ENCODE measurements at places on chromosomes 6 and 20.

GRCh38 chr6:132330759-132331158, 70.5 kb downstream of the MOXD1 start:
- DNase-seq, result no peak

GRCh38 chr6:75556240-75556639, 45.4 kb upstream of the SENP6 start:
- DNase-seq, result no peak

DNA sequence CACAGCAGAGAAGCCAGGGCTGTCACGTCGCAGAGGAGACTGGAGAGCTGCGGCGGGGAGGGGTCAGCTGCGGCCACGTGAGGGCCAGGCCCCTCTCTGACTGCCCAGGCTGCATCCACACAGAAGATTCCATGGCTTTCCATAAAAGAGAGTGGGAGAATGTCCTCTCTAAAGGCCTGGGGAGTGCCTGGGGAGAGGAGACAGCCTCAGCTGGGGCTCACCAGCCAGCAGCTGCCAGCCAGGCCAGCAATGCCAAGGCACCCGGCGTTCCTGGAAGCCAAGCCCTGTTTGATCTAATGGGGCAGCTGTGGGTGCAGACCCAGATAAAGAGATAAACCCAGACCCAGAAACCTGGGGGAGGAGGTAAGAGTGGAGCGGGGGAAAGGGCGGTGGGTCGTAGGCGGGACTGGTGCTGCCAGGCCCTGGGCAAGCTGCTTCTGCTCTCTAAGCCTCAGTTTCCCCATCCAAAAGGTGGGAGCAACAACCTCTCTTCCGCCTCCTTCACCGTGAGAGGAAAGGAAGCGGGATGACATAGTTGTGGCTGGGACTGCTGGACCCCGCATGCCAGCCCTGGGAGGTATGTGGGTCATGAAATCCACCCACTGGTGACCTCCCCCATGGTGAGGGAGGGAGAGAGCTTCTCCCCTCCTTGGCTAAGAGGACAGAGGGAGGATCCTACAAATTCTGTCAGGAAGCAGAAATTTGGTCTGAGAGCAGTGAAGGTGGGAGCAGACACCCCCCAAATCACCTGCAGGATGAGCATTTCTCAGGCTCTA, 3.1 kb upstream of the OSBPL2 start:
- DNase-seq, result no peak

GRCh38 chr20:25318471-25319240, 70.8 kb downstream of the PYGB start:
- DNase-seq, result no peak

DNA sequence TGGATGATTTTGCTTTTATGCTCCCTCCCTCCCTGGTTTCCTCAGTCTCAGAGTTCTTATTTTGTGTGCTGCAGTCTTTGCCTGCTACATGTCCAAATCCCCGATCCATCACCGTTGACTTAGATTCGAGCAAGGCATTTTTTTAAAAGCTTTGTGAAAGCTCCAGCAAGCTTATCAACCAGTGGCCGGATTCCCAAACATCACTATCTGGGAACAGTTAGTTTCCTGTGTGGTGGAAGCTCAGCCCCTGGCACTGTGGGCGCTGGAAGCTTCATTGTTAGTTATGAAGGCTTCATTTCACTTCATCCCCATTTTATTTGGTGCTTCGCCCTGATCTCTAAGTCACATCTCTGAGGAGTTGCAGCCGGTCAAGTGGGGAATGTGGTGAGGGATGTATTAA, 44.7 kb downstream of the DEK start:
- DNase-seq, result no peak

DNA sequence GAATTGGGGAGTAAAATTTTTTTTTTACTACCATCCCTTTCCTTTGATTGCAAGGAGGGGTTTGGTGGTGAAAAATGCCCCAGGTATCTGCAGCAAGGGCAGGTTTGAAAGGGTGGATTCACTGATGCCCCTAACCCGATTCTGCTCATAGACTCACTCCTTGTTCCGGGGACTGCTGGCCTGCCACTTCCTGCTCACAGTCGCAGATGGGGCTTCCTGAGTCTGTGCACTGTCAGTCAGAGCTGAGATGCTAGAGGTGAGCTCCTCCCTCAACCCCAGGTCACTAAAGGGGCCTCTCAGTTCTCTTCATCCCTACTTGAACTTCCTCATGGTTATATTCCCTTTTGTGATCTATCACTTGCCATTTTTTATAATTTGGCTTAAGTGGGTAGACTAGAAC, 357.9 kb downstream of the FARS2 start:
- DNase-seq, result no peak

DNA sequence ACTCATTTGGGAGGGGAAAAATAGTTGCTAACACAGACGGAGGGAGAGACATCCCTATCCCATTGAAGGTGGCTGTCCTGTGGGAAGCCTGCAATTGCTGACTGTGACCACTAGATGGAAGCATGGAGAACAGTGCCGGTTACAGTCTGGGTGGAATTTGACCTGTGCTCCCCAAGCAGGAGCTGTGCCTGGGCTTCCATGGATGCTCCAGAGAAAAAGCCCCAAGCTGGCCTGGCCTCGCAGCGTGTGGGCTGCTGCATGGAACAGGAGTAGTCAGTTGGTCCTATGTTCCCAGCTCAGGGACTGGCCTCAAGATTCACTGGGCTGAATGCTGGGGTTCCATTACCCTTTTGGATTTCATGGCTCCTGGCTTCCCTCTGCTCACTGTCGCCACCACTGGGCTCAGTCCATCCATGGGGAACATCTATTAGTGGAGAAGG, 116.3 kb upstream of the CHD6 start:
- DNase-seq, result peak; percentile 45

GRCh38 chr6:117440706-117441525, 15.2 kb upstream of the ROS1 start:
- DNase-seq, result peak; percentile 99

DNA sequence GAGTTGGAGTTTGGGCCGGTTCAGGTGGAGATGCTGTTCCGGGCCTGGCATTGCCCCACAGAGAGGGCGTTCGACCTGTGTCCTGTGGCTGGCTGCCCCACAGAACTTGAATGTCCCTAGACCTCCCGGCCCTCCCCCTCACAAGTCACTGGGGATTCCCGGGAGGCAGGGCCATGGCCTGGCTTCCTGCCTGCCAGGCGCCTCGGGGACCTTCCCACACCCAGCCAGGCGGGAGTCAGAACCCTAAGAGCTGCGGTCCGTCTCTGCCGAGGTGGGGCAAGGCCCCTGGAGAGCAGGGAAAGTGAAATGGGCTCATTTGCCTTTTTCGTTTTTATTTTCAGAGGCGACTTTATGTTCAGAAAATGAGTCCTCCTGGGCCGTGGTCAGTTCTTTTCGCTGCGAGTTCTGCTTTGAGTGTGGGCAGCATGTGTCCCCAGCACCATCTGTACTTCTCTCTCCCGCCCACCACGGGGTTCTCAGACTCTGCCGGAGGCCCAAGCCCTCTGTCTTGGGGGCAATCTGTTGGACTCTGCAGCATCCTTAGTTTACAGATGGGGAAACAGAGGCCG, 8.5 kb downstream of the RBM38 start:
- peak; percentile 41 for DNase-seq

DNA sequence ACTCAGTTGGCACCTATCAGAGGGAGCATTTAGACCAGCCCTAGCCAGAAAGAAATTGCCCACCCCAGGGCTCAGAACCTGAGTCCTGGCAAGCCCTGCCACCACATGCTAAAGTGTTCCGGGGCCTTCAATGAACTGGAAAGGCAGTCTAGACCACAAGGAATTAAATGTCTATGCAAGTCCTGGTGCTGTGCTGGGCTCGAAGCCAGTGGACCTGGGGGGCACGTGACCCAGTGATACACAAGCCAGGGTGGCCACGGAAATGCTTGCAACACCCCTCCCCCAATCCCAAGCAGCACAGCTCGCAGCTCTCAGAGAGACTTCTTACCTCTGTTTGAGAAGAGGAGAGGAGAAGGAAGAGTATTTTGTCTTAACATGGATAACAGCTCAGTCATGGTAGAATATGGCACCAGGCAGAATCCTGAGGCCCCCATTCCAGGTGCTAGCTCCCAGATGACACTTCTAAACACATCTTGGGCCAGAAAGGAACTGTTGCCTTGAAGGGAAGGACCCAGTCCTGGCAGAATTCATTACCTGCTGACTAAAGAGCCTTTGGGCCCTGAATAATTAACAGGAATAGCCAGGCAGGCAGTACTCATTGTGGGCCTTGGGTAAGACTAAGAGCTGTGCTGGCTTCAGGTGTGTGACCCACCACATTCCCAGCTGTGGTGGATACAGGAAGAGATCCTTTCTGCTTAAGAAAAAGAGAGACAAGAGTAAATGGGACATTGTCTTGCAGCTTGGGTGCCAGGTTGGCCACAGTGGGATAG, 111.3 kb downstream of the BTBD9 start:
- DNase-seq, result no peak

DNA sequence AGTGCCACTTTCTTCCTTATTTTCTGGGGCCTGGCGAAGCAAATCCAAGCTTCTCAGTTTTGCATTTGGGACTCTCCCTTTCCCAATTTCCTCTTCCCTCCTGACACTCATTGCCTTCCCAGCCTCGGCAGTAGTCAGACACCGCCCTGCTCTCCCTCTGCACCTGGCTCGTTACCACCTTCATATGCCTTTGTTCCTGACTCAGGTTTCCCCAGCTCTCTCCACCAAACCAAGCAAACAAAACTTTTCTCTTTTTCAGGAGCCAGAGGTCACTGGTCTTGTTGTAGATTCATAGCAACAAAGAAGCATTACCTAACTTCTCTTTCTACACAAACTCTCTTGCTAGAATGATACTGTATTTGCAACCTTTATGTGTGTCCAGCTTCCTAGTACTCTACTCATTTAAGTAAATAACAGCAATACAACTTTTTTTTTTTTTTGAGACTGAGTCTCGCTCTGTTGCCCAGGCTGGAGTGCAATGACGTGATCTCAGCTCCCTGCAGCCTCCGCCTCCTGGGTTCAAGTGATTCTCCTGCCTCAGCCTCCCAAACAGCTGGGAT, 9.0 kb upstream of the ZC3H12D start:
- DNase-seq, result no peak

DNA sequence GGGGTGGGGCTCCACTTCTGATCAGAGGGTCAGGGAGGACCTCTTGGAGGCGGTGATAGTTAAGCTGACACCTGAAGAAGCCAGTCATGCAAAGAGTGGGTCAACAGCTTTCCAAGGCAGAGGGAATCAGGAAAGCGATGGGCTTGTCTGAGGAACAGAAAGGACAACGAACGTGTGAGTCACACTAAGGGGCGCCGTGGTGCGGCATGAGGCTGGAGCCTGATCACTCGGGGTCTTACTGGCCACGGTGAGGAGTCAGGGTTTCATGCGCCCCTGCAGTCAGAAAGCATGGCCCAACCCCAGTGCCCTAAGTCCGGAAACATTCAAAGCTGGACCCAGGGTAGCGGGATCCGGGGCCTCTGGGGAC, 50.6 kb upstream of the SLC32A1 start:
- DNase-seq, result peak; percentile 34

DNA sequence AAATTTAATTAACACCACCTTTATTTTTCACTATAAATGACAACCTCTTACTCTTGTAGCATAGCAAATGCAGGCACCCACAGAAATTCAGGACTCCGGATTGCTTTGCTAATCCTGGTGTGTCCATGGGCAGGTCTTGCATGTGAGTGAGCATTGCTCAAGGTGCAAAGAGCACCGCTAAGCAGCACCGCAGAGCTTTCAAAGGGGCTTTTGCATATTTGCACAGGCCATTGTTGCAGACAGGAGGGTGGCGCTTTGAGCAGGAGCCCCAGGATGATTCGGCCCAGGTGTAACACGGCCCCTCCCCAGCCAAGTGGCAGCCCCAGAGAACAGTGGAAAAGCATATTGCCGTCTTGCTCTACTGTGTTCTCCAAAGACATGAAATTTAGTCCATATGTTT, 293.2 kb downstream of the NRN1 start:
- DNase-seq, result no peak

- DNase-seq, result peak; percentile 8
Observed at GRCh38 chr6:143007646-143008045, 53.0 kb upstream of the AIG1 start.

DNA sequence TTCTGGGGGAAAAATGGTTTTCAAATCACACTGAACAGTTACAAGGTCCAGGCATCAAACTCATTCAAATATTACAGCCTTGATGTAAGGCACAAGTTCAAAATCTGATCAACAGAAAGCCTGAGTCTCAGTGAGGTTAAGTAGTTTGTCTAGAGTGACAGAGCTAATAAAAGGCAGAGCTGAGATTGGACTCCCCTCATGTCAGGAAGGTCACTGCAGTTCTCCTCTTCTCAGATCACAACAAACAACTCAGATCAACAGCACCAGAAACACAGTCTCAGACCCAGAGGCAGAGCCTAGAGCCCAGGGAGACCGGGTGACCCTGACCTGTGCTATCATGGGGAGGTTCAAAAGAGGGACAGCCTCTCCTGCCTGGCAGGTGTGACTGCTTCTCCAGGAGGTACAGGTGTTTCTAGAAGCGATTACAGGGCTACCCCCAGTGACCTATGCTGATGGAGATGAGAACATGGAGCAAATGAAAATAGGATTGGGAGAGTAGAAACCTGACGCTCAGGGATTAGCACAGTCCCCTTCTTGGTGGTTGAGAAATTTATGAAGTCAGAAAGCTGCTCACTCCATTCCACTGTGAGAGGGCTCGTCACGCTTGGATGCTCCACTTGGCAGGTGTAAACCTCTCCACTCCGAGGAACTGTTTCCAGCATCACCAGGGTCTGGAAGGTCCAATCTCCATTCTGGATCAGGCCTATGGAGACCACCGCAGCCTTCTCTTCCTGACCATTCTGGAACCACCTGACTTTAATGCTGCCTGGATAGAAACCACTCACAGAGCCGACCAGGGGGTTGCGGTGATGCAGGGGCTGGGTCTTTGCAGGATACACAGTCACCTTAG, 24.3 kb upstream of the HLA-DRB5 start:
- DNase-seq, result no peak

DNA sequence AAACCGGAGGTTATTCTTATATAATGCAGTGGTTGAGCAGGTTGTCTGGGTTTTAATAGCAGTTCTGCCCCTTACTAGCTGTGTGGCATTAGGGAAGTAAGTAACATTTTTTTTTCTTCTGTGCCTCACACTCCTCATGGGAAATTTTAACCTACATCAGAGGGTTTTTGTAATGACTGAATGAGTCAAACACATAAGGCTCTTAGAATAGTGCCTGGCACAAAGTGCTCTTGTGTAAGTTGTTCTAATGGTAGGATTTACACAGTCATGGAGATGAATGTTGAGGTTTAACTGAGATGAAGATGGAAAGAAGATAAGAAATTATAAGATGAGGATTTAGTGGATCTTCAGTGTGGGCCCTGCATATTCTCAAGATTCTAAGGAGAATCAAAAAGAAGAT, 68.4 kb upstream of the PHIP start:
- DNase-seq, result no peak

DNA sequence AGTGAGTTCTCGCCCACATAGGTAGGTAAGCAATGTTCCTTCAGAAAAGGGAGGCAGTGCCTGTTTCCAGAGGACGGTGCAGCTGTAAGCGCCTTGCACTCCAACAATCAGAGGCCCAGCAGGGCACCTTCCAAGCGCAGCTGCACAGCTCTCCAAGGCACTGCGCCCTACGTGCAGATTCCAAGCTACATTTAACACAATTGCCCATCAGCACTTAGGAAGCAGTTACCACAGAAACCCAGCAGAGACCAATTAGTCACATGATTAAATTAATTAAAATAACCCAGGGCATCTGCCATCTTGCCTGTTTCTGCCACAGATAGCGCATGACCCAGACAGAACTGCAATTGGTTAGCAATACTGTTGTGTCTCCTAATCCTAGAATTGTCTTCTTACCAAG, 65.5 kb downstream of the SOBP start:
- DNase-seq, result no peak
